Esophagus squamous epithelium (tissue), 5 donors: ENCODE measurements at places on chromosomes 5 and 9.

DNA sequence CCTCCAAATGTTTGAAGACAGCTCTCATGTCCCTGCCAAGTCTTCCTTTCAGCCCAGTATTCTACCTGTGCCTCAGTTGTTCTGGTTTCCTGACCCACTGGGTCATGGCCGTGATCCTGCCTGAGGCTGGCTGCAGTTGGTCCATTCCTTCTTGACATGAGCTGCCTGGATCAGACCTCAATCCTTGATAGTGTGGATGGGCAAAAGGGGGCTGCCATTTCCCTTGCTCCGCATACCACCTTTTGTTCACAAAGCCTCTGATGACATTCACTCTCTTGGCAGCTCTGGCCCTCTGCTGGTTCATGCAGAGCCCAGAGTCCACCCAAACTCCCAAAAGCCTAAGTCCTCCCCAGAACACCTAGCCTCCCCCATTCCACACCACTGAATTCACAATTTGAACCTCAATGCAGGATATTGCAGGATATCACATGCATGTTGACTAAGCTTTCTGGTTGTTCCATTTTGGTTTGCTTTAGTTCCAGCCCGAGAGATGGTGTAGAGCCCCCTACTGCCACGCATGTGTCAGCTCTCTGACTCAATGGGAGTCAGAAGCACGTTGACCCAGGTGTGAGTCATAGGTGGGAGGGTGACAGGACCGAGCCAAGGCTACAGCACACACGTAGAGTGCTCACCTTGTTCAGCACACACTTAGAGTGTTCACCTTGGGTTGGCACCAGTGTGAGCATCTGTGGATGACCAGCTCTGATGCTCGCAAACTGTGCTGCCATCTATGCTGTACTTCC, 137.2 kb downstream of the MTX3 start:
- no peak for DNase-seq

DNA sequence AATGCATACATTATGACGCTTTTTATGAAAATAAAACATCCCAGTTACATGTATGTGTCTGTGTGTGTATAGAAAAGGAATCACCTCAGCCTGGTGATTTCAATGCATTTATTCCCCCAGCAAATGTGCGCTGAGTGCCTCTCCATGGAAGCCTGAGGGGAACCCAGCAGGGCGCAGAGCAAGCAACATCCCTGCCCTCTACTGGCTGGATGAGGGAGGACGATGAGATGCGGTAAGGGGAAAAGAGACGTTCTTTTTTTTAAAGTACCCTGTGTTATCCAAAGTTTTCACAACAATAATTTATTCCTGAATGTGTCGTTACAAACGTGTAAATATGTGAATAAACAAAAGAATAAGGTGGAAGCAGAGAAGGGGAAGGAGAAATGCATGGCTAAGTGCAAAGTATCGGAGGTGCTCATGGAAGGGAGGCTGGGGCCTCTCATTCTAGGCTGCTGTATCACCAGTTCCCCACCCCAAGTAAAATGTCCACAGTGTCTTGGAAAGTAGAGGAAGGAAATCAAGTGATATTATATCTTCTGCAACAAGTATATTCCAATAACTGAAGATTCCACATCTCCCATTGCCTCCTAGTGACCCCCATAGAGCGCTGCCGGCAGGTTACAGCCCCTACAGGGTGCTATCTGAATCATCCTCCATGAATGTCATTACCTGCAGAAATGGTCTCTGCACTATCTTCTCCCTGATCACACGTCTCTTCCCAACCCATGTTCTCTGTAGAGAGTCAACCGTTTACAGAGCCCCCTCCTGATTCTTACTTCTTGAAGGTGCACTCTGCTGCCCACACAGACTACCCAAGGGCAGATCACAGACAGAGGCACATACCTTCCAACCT, 13.0 kb upstream of the ABLIM3 start:
- no peak for DNase-seq

DNA sequence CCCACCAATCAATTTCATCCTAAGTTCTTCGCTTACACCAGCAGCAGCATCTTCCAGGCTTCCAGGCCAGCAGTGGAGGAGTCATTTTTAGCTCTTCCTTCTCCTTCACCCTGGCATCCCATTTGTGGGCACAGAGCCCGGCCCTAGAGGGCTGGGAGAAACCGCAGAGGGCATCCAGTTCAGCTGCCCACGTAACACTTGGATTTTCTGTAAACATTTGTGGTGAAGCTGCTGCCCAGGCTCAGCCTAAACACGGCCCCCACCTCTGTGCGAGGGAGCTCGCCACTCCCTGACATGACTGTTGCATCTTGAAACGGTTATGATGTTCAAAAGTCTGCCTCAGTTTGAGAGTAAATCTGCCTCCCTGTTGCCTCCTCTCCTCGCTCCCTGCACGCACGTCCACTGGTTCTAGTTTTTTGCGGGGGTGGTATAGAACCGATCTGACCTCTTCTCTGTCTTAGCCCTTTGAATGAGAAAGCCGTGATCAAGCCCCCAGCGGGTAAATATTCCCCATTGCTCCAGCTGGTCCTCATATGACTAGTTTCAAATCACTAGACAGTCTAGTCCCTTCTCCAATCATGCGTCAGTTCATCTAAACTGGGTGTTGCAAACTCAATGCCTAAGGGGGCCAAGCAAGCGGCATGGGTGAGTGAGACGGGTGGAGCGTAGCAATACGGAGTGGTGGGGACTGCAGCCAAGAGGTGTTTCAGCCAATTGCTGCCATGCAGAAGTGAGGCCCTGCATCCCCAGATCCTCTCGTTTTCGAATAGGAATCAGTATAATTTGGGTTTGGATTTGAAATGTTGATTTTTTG, 34.9 kb upstream of the N4BP3 start:
- DNase-seq = no peak

- DNase-seq = no peak
Observed at GRCh38 chr9:3497401-3497800, 28.4 kb downstream of the RFX3 start.

DNA sequence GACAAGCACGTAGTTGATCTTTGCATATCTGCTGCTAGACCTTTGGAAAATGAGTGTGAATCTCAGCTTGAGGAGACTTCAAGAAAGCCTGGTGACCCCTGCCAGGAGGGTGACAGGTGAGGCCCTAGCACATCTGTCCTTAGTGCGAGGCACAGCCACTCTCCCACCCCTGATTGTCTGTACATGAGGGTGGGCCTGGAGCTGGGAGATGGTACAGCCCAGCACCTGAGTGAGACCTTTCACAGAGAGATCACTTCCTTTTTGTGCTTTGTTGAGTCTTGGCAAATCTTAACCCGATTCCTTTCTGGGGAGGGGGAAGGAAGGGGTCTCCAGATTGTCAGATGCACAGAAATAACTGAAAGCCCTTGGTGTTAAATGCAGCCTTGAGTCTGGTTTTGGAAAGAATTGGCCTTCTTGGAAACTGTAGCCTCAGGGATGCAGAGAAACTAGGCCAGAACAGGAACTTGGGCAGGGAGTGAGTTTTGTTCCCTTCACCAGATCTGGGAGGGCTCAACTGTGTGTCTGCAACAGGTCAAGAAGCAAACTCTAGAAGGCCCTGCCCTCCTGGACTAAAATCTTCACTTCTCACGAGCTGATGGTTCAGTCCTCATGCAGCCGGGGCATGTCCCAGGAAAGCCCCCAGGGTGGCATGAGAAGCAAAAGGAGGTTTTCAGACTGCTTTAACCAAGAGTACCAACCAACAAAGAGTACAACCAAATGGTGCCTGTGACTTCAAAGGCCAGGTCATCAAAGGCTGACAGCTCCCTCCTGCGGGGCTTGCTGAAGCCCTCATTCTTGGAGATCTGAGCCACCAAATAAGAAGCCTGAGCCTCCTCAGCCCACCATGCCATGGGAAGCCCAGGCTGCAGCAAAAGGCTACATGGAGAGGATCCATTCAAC, 20.8 kb upstream of the SEMA4D start:
- DNase-seq = no peak

GRCh38 chr5:157479612-157480510, 19.8 kb downstream of the NIPAL4 start:
- DNase-seq = no peak

GRCh38 chr9:77943057-77943456, 88.6 kb downstream of the GNAQ start:
- DNase-seq = no peak

DNA sequence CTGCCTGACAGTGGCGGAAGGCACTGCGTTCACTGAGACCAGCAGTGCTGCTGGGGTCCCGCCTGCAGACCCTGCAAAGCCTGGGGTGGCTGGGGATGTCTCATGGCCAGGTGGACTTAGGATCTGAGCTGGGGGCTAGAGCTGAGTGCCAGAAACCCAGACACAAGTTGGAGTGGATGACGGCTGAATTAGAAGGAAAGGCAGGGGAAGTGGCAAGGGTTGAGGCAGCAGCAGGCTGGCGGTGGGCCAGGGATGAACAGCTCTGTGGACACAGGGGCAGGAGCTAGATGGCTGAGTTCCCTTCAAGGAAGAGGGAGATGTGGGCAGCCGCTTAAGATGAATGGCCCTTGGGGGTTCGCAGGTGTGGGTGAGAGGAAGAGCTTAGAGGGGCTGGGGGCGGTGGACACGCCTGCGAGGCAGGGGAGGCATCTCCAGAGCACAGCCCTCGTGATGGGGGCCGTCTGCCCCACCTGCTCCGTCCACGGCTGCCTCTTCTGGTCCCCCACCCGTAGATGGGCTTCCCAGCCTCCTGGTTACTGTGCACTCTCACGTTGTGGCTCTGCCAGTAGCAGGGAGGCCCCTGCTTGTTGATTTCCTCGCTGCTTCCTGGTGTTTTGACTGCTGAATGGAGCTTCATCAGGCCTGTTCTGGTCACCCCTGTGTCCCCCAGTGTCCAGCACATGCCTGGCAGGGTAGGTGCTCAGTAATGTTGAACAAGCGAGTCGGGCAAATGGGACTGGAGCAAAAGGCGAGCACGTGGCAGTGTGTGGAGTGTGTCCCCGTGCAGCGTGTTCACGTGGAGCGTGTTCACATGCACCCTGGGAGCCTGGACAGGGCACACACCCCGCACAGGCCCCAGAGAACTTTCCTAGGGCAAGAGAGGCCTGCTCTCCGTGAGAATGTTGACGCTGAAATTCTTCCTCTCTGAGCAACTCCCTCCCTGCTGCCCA, 168.2 kb downstream of the CACNA1B start:
- DNase-seq = no peak

DNA sequence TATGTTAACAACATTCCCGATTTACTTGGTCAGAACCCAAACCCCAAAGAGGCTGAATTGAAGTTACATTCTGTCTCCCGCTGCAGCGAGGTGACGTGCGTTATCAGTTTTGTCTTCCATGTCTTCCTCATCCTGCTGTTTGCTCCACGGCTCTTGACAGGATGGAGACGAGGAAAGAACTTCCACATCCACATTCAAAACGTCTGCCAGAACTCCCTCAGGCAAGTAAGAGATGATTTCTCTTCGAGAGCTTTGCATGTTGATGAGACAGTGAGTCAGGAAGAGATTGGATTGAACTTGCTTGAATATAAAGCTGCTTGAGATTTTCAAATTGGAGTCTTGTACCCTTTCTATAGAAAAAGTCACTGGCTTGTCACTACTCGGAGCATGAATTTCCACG, 242.6 kb downstream of the AUH start:
- no peak for DNase-seq

DNA sequence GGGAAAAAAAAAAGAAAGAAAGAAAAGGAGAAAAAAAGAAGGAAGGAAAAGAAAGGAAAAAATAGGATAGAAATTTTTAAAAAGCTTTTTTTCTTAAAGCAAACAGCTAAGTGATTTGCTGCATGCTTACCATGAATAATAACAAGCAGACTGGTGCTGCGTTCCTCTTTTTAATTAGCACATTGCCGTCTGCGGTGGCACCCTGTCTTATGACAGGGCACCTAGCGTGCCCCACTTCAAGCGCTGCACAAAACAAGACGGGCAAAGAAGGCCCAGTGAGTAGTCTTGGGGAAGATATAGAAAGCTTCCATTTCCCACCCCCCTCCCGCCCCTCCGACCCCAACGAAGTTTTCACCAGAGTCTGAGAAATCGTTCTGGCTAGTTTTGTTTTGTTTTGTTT, 513.9 kb downstream of the ZNF608 start:
- DNase-seq = no peak

DNA sequence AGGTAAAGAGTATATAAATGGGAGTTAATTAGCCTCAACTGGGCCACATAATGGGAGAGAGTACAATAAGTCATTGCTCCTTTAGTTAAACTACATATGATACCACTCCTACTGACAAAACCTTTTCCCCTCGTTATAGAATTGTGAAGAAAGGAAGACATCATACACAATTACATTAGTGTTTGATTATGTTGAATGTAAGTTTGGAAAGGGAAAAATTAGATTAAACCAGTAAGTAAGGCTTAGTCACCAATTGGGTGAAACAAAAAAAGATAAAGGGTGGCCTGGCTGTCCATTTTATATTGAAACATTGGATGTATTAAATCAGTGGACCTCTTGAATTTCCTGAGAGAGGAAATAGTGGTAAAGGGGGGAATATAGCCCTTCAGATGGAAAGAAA, 464.3 kb upstream of the PAPPA start:
- DNase-seq = no peak

- DNase-seq = no peak
Observed at GRCh38 chr9:76302947-76303550, 91.2 kb downstream of the RFK start.

GRCh38 chr5:68232277-68232676, 16.7 kb downstream of the PIK3R1 start:
- DNase-seq = no peak

- DNase-seq = no peak
Observed at GRCh38 chr9:91160181-91160580, 201.5 kb downstream of the AUH start.

DNA sequence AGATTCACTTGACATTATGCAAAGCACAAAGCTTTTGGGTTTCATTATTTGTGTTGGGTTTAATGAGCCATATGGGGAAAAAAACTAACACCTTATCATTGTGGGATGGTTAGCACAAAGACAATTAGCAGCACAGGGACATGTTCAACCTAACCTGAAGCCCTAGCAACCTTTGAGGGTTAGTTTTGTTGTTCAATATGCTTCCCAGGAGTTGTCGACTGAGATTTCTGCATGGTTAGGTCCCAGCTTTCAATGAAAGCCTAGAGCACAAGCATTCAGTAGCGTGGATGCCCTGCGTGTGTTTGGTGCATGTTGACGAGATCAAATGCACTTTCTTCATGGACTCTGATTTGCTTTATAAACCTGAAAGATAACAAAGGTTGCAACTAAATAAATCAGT, 565.2 kb upstream of the TLE4 start:
- DNase-seq = no peak

- no peak for DNase-seq
Observed at GRCh38 chr5:107293541-107294210, 377.1 kb downstream of the EFNA5 start.

DNA sequence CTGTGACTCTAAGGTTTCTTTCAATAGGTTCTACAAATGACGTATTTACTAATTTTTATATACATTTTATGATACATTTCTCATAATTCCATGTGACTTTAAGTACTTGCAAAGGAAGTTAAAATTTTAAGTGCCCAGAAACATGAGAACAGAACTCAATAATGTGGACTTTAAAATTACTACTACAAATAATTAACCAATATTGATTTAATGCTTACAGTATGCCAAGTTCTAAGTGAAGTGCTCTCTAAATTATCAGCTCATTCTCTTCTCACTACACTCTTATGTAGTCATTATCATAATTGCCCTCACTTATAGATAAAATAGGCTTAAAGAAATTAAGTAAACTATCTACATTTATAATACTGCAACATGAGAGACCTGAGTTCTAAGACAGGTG, 1690.7 kb upstream of the CDH9 start:
- DNase-seq = no peak

GRCh38 chr5:39628348-39628747, 203.6 kb upstream of the DAB2 start:
- DNase-seq = no peak
